ENCODE measurements at places on chromosomes 12 and 14.

- no peak for DNase-seq
These were observed 1.3 kb upstream of the CD63 start for GRCh38 chr12:55729819-55730818.

- DNase-seq = no peak
These were observed 5.8 kb downstream of the ASPG start for GRCh38 chr14:104091061-104091926.

DNA sequence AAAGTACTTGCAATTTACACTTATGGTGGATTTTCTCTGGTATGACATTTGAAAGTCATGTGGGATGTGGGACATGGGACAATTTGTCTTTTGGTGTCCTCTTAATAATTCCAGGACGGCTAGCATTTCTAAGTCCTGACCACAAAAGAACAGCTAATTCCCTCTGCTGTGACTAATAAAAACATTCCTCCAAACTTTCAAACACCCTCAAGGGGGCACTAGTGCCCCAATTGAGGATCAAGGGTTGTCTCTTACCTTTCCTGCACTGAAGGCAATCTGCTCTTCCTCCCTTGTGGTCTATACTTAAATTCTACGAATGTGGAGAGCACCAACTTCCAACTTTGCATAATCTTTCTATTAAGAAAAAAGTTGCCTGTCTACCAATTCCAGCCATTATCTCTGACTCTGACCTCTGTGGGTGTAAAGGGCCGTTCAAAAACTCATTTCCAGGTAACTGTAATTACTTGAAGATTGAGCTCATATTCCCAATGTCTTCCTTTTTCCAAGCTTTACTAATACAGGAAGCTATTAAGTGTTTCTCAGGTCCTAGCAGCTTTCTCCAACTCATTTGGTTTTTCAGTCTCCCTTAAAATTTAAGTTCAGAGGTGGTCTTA lies 210.2 kb downstream of the PTPRO start:
- DNase-seq = no peak

- no peak for DNase-seq
These were observed 39.4 kb downstream of the MLXIP start for GRCh38 chr12:122117979-122118378.

DNA sequence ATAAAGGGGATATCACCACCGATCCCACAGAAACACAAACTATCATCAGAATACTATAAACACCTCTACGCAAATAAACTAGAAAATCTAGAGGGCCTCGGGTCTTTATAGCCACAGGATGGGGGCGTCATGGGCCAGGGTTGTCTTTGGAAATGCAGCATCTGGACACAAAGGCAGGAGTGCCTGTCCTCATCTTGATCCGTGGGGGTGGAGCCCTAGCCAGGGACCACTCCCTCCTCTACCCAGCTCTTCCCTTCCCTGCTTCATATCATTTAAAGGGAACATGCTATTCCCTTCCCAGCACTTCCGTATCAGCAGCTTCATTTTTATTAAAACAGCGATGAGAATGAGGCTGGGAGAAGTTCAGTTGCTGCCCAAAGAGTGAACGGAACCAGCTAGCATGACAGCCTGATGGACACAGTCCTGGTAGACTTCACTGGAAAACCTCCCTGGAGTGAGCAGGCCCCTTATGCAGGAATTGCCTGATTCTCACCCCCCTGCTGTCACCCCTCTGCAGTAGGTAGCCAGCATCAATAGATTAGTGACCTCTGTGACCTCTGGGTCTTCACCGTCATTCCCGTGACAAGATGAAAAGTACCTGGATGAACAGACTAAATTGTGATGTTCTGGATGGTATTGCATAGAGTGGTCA lies 251.4 kb upstream of the RGS6 start:
- DNase-seq = no peak

- DNase-seq = no peak
These were observed 1.0 kb downstream of the PRPF39 start for GRCh38 chr14:45084946-45085346.
